Stimulated activated CD8-positive, alpha-beta memory T cell treated with anti-CD3 and anti-CD28 coated beads, Interleukin-4, amount 100 ng/mL, for 4 hours (primary cell): ENCODE measurements at places on chromosomes 12 and 14.

GRCh38 chr12:2284857-2285256 is 232.1 kb downstream of the CACNA1C start:
- no peak for DNase-seq

DNA sequence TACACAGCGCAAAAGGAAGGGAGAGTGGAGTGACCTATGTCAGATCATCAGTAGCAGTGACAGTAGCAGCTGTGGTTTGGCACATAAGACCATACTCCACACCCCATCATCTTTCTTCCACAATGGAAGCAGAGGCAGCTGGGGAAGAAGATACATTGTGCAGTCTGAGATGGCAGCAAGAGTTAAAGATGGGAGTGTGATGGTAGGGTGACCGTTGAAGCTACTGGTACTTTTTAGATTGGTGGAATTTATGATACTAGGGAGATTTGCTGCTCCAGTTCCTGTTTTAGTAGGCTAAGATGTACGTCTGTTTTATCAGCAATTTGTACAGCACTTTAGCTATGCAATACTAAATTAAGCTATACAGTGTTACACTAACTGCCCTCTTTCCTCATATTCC is 291.0 kb downstream of the FUT8 start:
- DNase-seq, result no peak

DNA sequence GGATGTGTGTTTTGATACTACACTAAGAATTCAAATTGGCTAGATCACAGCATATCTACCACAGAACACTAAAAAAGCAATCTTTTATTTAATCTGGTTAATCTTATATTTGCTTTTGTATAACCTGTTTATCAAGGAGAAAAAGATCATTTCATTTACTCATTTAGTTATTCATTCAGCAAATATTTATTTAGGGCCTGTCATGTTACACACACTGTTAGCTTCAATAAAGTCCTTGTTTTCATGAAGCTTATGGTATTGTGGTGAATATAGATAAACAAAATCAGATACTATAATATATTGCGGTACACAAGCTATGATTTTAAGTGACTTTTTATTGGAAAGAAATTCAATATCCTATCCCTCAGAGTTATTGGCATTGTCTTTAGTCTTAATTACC is 350.8 kb downstream of the LRFN5 start:
- no peak for DNase-seq

DNA sequence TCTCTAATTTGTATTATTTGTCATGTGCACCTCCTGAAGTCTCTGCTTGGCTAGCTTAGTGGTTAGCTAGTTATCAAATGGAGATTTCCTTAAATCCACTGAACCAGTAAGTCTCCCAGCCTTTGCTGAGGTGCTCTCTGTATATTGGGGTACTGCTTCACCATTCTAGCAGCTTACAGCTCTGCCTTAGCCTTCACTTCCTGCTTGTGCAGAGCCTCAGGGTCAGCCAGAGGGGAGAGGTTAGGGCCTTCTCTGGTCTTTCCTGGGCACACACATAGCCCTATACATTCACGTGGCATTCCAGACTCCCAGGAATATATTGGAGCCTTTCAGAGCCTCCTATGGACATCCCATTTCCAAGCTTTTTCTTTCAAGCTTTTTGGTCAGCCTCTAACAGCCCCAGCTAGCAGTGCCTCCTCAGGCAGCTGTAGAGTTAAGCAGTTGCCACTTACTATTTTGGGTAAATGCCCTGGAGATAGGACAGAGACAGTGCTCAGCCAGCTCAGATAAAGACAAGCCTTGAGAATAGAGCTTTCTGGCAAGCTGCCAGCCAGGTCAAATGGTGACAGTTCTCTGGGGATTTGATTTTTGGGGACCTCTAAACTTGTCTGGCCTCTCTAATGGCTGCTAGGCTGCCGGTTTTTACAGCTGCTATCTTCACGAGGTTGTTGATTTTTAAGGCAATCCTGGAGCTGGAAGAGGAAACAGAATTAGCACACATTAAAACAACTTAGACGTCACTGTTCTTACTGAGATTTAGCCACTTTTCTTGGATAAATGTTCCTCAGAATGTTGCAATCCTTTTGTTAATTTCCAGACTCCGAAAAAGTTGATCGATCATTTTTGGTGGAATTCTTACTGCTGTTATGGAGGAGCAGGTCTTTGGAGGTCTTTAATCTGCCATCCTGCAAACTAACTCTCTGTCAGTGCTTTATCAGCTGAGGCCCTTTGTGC is 32.9 kb downstream of the FBXW8 start:
- no peak for DNase-seq

- no peak for DNase-seq
Measured at GRCh38 chr12:114275086-114275485, 130.9 kb downstream of the TBX5 start.

- no peak for DNase-seq
Measured at GRCh38 chr12:123760267-123760938, 1.7 kb upstream of the DNAH10 start.

DNA sequence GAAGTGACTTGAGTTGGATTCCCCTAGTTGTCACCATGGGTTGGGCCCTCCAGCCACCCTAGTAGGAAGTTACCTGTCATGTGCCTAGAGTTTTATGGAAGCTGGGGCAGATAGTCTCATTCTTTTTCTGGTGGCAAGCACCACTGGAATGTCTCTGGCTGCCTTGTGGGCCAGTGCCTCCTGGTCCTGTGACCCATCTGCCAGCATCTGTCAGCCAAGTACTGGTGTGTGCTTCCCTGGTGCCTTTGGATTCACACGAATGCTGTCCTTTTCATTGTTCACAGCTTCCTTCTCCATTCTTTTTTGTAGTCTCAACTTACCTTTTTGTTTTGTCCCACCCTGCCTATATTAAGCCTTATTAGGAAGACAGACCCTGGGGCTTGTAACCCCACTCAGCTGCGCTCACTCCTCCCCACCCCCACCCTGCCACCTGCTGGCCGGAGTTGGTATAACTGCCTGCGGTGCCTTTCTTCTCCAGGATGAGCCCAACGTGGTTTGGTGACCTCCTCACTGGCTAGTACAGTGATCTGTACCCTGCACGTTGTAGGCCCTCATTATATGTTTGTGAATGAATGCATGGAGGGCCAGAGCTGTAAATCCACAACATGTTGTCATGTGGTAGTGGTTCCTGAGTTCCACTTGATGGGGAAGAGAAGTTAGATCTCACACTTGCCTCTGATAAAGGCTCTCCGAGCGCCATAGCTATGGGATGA is 125.7 kb downstream of the TSPAN9 start:
- DNase-seq, result peak; percentile 22
